ENCODE measurements at places on chromosomes 12 and 14.

DNA sequence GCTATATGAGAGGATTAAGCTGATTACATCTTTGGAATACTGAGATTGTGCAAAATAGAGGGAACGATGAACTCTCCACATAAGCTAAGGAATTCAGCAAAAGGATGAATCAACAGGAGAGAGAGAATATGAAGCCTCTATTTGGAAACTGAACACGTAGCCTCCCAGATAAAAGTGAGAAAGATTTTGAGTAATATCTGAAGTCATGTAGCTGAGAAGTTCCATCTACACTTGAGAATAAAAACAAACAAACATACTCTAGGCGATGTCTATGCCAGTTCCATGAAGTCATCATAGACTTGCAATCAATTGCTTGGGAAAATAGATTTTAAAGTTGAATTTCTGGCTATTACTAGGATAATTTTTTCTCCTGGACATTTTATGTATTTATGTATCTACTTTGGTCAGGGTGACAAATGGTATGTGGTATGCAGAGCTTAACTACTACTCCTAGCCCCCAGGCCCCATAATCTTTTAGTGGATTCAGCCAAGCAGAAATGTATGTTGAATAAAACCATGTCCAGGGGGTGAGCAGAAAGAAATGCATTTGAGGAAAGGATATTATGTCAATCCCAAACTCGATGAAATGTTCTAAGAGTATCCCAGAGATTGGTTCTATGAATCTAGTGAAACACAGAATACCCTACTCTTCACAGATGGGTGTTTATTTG, 627.4 kb downstream of the DIO2 start:
- no peak for DNase-seq

DNA sequence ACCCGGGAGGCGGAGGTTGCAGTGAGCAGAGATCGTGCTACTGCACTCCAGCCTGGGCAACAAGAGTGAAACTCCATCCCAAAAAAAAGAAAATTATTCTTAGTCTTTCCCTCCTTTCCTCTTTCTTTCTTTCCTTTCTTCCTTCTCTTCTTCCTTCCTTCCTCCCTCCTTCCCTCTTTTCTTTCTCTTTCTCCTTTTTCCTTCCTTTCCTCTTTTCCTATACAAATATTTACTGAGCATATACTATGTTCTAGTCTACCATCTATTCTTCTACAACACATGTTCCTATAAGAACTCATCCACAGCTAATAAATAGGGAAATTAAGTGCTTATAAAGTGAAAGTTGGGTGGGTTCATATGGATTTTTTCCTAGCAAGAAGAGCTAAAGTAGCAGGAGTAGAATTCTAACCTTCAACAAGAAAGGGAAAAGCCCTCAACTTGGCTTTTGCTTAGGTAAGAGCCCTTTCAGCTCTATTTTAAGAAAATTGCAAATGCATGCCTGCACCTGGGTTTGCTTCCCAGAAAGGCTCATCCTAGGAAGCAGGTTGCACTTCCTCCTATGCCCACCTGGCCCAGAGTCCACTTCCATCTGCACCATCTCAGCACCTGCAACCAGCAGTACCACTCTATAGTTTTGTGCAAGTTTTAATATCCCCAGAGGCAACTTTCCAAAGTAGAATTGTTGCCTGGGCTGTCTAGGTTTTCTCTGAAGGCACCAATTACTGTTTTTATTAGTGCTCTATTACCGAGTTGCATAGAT, 122.0 kb upstream of the CCND2 start:
- no peak for DNase-seq

GRCh38 chr12:130073721-130074120, 88.5 kb upstream of the FZD10 start:
- no peak for DNase-seq

DNA sequence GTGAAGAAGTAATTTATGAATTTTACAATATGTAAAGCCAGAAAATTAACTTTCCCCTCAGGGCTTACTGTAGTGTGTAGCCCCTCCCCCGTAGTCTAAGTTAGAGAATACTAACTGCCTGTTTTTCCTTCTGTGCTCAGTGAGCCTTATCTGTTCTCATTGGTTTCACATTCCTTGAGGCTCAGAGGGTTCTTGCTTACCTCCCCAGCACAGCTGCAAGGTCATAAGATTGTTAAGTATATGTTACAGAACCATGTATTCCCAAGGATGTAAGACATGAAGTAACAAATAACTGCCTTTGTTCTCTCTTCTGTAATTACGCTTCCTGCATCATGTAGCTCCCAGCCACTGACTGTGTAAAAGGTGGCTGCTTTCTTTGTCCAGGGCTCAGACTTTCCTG, 1351.1 kb downstream of the TMEM121 start:
- DNase-seq = no peak

DNA sequence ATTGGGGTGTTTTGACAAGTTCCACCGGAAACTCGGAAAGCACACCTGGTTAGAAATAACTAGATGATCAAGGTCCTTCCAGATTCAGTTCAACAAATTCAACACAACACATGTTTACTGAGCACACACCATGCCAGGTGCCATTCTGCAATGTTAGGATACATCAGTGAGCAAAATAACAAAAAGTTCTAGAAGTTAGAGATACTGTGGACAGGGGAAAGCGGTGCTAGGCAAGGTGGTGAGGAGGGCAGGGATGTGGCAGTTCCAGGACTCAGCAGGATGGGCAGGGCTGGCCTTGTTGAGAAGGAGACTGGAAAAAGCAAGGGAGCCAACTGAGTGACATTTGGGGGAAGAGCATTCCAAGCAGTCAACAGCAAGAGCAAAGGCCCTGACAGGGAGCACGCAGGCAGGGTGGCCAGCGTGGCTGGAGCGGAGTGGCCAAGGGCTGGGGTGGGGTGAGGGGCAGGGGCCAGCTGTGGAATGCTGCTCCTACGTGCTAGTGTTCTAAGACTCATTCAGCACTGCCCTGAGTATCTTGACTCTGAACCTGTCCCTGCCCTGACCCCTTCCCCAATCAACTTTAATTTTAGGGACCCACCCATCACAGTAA, 19.4 kb upstream of the FAIM2 start:
- DNase-seq = no peak

- no peak for DNase-seq
These were observed 27.3 kb upstream of the ST8SIA1 start for GRCh38 chr12:22361785-22362184.

DNA sequence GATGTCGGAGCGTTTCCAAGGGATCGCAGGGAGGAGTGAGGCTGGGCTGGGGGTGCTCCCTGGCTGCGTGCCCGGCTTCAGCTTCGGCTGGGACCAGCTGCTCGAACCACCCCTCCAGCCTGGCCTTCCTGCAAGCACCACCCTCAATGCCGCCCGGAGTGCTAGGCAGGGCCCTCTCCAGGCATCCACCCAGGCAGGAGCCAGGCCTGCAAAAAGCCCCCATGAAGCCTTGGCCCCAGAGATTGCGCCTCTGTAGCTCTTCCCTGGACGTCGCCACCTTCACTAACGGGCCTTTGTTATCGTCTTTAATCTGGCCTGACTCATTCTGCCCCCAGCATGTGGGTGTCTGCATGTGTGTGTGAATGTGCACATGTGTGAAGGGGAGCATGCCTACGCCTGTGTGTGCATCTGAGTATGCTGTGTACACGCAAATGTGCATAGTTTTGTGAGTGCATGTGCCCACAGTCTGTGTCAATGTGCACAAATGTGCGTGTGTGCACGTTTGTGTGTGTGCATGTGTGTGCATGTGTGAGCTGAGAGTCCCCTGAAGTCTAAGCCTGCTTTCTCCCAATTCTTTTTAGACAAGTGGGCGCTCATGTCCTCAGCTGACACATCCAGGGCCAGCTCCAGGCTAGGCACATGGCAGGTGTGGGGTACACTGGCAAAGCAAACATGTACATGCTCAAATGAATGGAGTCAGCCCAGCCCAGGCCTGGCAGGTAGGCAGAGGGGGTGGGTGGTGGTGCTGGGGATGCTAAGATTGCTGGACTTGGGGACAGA, 195.4 kb upstream of the C14orf180 start:
- DNase-seq = no peak
